Activated CD4-positive, alpha-beta T cell treated with anti-CD3 and anti-CD28 coated beads, Interleukin-2, Interleukin-4, amounts not matched to agents 100 ng/mL and 50 ng/mL, durations not matched to agents 16 hours and 8 hours (primary cell): ENCODE measurements at places on chromosomes 12 and 14.

DNA sequence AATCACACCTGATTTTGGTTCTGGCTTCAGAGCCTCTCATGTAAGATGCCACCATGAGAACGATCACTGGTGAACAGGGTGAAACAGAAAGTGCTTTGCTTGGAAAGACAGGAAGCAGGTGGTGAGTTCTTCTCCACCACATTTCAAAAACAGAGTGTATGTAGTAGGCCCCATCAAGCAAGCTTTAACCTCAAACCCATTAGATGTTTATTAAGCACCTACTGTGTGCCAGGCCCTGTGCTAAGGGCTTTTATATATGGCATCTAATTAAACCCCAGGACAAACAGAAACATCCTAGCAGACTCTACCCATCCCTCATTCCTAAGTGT lies 47.8 kb upstream of the MED13L start:
- DNase-seq: peak; percentile 60

- no peak for DNase-seq
Measured at GRCh38 chr12:117363056-117363662, 1.7 kb upstream of the NOS1 start.

GRCh38 chr12:52250048-52250990 lies 17.3 kb downstream of the KRT7 start:
- no peak for DNase-seq

DNA sequence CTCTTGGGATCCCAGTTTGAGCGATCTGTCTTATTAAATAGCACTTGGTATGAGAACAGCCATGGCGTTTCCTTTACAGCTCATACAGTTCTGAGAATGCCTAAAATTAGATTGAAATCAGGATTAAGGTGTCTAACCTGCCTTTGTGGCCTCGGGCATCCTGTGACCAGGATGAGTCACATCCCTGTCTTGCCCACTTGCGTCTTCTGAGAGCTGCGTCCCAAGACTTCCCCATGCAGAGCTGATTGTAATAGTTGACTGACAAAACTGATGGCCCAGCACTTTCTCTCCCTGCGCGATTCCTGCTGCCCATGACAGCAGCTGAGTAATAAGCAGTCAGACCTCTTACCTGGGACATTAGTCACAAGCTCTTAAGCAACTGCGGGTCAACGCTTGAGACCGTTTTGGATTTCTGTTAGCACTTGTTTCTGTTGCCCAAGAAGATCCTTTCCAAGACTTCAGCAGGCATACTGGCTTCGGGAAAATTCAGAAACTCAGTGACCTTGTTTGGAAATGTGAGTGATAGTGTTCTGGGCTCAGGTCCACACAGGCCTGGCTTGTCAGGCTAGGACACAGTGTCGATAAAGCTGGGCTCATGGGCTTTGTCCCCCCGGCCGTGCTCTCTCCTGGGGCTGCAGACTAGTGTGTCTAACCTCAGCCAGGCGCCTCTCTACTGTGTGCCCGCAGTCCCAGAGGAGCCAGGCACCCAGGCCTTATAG lies 169.9 kb upstream of the HIF1A start:
- DNase-seq: peak; percentile 95

DNA sequence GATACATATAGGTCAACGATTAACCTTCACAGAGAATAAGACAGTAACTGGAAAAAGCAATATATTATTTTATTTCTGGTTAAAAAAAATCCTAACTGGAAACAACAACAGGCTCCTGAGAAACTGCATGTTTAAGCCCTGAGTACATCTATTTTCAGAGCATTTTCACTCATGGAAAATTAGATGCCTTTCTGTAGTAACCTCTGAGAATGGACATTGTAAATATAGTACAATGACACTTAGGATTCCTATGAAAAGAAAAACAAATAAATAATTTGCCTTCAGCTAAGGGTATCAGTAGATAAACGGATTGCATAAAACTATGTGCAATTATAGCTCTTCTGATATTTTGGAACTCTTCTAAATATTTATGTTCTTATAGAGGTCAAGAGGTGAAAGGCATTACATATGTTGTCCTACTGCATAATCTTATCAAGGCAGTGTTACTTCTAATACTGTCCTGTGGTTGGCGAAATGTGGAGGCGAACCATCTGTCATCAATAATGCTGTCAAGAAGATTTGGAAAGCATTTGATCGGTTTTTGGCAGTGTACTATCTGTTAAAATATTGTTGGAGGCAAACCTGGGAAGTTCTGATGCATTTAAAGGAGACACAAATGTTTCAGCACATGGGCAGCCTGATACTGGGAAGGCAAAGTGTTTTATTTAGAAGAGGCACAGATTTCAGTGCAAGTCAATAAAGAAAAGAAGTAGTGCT lies 381.8 kb downstream of the BTG1 start:
- no peak for DNase-seq

DNA sequence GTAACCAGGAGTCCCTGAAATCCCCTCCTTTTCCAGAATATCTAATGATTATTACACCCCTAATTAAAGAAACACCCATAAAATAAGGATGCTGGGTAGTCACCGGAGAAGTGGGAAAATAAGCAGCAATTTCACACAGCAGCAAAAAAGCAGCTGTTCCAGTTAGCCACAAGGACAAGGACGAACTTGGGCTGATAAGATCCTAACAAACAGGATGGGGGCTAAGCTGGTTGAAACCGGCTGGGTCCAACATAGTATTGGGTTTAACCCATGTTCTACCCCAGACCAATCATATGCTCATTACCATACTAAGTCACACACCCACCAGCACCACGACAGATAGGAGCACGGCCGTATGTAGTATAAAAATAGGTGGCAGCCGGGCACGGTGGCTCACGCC lies 100.7 kb downstream of the RPL10L start:
- no peak for DNase-seq

DNA sequence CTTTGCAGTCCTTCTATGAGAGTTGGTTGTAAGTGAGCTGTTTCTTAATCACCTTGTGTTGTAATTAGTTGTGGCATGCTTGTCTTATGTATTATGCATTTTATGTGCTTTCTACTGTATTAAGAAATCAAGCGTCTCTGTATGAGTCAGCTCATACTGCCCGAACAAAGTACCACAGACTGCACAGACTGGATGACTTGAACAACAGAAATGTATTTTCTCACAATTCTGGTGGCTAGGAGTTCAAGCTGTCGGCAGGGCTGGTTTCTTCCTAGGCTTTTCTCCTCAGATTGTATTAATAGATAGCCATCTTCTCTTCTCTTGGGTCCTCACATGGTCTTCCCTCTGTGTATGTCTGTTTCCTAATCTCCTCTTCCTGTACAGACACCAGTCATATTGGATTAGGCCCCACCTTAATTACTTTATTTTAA lies 77.7 kb downstream of the FLRT2 start:
- no peak for DNase-seq

DNA sequence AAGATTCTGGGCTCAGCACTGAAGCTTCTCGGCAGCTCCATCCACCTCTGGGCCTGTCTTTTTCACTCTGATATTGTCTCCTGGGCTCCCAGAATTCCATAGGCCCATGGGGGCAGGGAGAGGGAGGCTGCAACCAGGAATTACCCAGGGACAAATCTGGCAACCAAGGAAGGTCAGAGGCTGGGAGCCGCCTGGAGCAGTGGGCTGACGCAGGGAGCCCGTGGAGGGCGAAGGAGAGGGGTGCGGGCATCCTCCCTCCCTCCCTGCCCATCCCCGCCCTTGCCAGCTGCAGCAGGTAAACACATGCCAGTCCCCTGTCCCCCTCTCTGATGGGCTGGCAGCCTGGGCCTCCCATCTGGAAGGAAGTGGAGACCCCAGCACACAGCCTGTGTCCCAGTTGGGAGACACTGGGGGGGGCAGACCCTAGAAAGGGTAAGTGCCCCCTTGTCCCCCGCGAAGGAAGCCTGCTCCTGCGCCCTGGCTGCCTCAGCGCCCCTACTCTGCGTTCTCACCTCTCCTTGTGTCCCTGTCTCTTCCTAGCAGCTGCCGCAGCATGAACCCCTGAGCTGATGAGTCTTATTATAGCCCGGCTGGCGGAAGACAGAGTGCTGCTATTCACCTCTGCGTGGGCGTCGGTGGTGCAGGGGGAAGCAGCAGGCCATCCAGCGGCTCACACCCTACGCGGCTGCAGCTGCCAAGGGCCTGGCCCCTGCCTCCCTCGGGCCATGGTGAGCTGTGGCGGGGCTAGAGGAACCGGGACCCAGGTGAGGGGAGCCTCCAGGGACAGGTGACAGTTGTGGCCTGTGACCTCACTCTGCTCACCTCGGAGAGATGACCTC lies 6.7 kb downstream of the LRTM2 start:
- DNase-seq: no peak

GRCh38 chr14:99043756-99044155 lies 228.2 kb downstream of the BCL11B start:
- no peak for DNase-seq
